Osteocyte (in vitro differentiated cells): ENCODE measurements at places on chromosomes 5 and 9. TPM values are rescaled to one million over a fixed set of nuclear protein-coding genes. Genes with fewer than 3 reads are reported as not detected.
A peak's percentile ranks its signal among the peaks of the same experiment; 100 is the strongest.

The CER1 gene
- not detected in 2 replicates for total RNA-seq

- peaks cover 13% of the 10 kb centered on the region for H3K27me3 ChIP-seq
- H3K27ac ChIP-seq = no peak overlapping the region
- no peaks in the 10 kb centered on the region for H3K36me3 ChIP-seq
- H3K4me3 ChIP-seq = no peak overlapping the region
- DNase-seq = no peak
Observed at GRCh38 chr5:10481241-10481935, 39.7 kb downstream of the ROPN1L start.

GRCh38 chr5:82635561-82636288 is 357.6 kb upstream of the RPS23 start:
- no peaks in the 10 kb centered on the region for H3K27me3 ChIP-seq
- no peaks in the 10 kb centered on the region for H3K36me3 ChIP-seq
- DNase-seq = no peak
- H3K27ac ChIP-seq = no peak overlapping the region
- H3K4me1 ChIP-seq = peaks cover 18% of the 10 kb centered on the region

DNA sequence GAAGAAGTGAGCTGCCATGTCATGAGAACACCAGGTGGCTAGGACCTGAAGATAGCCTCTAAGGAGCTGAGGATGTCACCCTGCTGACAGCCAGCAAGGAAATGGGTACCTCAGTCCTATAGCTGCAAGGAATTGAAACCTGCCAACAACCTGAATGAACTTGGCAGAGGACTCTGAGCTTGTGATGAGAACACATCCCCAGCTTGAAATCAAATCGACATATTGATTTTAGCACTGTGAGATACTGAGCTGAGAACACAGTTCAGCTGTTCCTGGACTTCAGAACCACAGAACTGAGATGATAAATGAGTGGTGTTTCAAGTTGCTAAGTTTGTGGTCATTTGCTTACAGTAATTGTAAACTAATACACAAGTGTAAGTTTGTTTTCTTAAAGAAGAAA is 5.5 kb upstream of the RASEF start:
- no peak overlapping the region for H3K27ac ChIP-seq
- H3K36me3 ChIP-seq = no peaks in the 10 kb centered on the region
- peaks cover 30% of the 10 kb centered on the region for H3K27me3 ChIP-seq
- no peak for DNase-seq

The IL4 gene
- not detected in 2 replicates for total RNA-seq

The ELP1 gene
- total RNA-seq = 25.7 and 26.1 TPM in 2 replicates

DNA sequence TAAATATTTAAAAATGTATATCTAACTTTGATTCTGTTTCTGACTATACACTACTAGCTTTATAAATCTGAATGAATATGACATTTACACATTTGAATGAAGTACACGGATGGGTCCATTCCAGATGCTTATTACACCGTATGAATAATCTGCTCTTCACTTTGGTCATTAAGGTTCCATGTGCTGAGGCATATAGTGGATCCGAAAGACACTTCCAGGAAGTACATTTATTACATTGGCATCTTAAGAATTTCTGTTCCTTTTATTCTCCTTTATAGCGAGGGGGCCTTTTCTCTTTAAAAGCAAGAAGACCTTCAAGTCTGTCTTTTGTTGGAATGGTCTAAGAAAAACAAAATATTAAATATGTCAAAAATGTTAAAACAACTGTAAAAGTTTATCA is 147.6 kb downstream of the AUH start:
- H3K36me3 ChIP-seq = peaks cover 12% of the 10 kb centered on the region
- DNase-seq = no peak
- no peak overlapping the region for H3K4me3 ChIP-seq

The PTPDC1 gene
- 9.9 and 11.5 TPM in 2 replicates for total RNA-seq

GRCh38 chr5:139982157-139982974 is 60.7 kb downstream of the NRG2 start:
- H3K4me3 ChIP-seq = peak overlapping the region; percentile 27
- H3K27me3 ChIP-seq = peaks cover 33% of the 10 kb centered on the region
- H3K27ac ChIP-seq = peak overlapping the region; percentile 27
- H3K4me1 ChIP-seq = peaks cover 15% of the 10 kb centered on the region

- no peak overlapping the region for H3K4me3 ChIP-seq
- DNase-seq = no peak
- H3K27ac ChIP-seq = no peak overlapping the region
- peaks cover 4% of the 10 kb centered on the region for H3K4me1 ChIP-seq
- H3K36me3 ChIP-seq = peaks cover 3% of the 10 kb centered on the region
- no peaks in the 10 kb centered on the region for H3K27me3 ChIP-seq
Observed at GRCh38 chr5:59678943-59679342, 214.6 kb downstream of the PDE4D start.

The SH2D3C gene
- 19.3 and 20.4 TPM in 2 replicates for total RNA-seq

GRCh38 chr5:139482050-139482889 is at the start of gene STING1:
STING1 (minus strand) TSS chr5:139482758; CDS start chr5:139481704, 1,054 bp downstream.
- H3K27me3 ChIP-seq = no peaks in the 10 kb centered on the region
- peaks cover 27% of the 10 kb centered on the region for H3K4me1 ChIP-seq
- peak; percentile 92 for DNase-seq
- peaks cover 8% of the 10 kb centered on the region for H3K36me3 ChIP-seq
- peak within 1 kb of the TSS; percentile 98 for H3K27ac ChIP-seq

The PTGS1 gene
- total RNA-seq = 2.5 and 3.1 TPM in 2 replicates

- DNase-seq = no peak
- H3K4me3 ChIP-seq = peak overlapping the region; percentile 75
- no peak overlapping the region for H3K27ac ChIP-seq
- no peaks in the 10 kb centered on the region for H3K36me3 ChIP-seq
- peaks cover 39% of the 10 kb centered on the region for H3K27me3 ChIP-seq
- peaks cover 26% of the 10 kb centered on the region for H3K4me1 ChIP-seq
Observed at GRCh38 chr9:89603767-89604665, 796 bp upstream of the GADD45G start.

- H3K36me3 ChIP-seq = no peaks in the 10 kb centered on the region
- H3K27ac ChIP-seq = no peak overlapping the region
- H3K4me3 ChIP-seq = no peak overlapping the region
- DNase-seq = peak; percentile 30
- peaks cover 32% of the 10 kb centered on the region for H3K4me1 ChIP-seq
Observed at GRCh38 chr9:77021291-77021894, 1.9 kb downstream of the FOXB2 start.

DNA sequence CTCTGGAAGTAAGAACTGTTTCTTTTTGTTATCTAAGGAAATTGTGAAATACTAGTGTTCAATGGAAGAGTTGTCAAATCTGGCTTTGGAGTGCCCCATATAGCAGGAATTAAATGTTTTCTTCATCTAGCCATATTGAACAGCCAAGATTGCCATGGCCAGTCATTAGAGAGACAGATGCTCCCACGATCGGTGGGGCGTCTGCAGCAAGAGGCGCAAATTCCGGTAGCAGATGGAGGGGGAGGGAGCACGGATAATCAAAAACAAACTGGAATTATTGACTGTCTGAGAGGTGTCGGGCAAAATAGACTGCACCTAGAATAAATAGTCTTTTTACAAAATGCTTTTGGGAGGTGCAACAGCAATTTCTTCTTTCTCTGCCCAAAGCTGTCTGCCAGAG is 139.1 kb upstream of the FSTL4 start:
- no peak overlapping the region for H3K4me3 ChIP-seq
- DNase-seq = peak; percentile 30
- H3K27ac ChIP-seq = no peak overlapping the region
- no peaks in the 10 kb centered on the region for H3K36me3 ChIP-seq

DNA sequence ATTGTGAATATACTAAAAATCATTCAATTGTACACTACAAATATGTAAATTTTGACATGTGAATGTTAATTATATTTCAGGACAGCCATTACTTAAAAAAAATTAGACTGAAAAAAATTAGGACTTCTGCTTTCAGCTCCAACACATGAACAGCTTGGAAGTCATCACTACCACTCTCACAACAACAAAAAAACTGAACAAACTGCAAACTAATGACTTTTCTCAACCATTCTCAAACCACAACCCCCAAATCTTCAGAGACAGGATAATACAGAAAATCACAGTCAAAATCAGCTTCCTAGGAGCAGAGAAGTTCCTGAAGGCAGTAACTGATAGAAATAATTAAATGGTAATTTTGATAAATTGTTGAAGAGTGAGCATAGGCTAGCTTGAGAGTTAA is 686.4 kb downstream of the TLE1 start:
- no peak overlapping the region for H3K4me3 ChIP-seq
- H3K36me3 ChIP-seq = no peaks in the 10 kb centered on the region
- H3K27ac ChIP-seq = no peak overlapping the region
- H3K4me1 ChIP-seq = no peaks in the 10 kb centered on the region
- H3K27me3 ChIP-seq = no peaks in the 10 kb centered on the region

The GTF3C4 gene
- 21.2 and 22.7 TPM in 2 replicates for total RNA-seq

- H3K4me1 ChIP-seq = peaks cover 1% of the 10 kb centered on the region
- H3K27ac ChIP-seq = no peak overlapping the region
- no peak overlapping the region for H3K4me3 ChIP-seq
- H3K27me3 ChIP-seq = no peaks in the 10 kb centered on the region
- DNase-seq = no peak
Observed at GRCh38 chr5:168686837-168687236, 107.7 kb upstream of the PANK3 start.

GRCh38 chr5:132012371-132013005 is 1.0 kb upstream of the ACSL6 start:
- no peaks in the 10 kb centered on the region for H3K36me3 ChIP-seq
- H3K27me3 ChIP-seq = peaks cover 60% of the 10 kb centered on the region
- no peak overlapping the region for H3K27ac ChIP-seq
- peak; percentile 91 for DNase-seq
- H3K4me1 ChIP-seq = peaks cover 4% of the 10 kb centered on the region

DNA sequence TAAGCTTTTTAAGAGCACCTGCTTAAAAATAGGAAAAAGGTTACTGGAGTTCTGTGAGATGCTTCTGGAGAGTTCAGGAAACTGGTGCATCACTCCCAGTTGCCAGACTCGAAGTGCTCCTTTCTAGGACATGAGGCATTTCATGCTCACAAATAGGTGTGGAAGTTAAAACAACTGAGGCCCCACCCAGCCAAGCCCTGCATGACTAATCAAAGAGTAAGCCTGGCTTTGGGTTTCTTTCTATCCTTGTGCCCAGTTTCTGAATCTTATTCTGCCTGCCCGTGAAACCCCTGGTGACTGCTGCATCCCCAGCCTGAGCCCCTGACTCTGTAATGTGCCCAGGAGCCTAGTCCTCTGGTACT is 7.7 kb downstream of the SPINK9 start:
- H3K36me3 ChIP-seq = no peaks in the 10 kb centered on the region
- no peak overlapping the region for H3K27ac ChIP-seq
- peaks cover 2% of the 10 kb centered on the region for H3K27me3 ChIP-seq
- no peaks in the 10 kb centered on the region for H3K4me1 ChIP-seq
- H3K4me3 ChIP-seq = no peak overlapping the region

DNA sequence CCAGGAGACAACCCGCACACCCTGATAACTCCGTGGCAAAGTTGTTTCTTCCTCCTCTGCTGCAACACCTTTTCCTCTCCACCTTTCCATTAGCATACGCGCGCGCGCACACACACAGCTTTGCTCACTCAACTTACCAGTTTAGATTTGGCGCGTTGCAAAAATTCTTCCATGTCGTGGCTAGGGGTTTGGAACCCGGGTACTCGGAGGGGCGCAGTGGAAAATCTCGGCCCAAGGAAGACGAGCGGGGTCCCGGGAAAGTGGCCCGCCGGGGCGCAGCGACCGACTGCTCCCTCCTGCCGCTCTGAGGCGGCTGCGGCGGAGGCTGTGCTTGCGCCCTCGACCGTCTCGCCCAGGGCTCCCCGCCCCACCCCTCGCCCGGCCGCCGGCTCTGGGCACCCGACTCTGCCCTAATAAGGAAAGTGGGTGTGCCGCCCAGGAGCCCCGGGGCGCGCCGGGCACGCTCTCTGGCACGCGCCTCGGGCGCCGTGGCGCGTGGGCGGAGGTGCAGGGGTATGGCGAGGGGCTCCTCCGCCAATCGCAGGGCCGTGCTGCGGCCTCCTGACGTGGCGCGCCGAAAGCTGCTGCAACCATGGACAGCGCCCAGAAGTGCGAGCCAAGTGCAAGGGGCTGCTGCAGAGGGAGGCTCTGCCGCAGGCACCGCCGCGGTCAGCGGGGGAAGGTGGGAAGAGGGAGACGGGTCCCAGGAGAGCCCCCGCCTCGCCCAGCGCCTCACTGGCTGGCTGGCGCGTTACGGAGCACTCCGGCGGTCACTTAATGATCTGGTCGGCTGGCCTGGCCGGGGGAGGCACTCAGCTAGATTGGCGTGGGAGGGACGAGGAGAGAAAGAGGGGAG is at the start of gene PRUNE2:
TSS of gene PRUNE2 (minus strand) at position 324 of the 856 bp plus-strand sequence. CDS start at position 173, 151 bp downstream.
- peak within 1 kb of the TSS; percentile 76 for H3K4me3 ChIP-seq
- peak; percentile 94 for DNase-seq
- H3K4me1 ChIP-seq = peaks cover 14% of the 10 kb centered on the region
- H3K36me3 ChIP-seq = no peaks in the 10 kb centered on the region

DNA sequence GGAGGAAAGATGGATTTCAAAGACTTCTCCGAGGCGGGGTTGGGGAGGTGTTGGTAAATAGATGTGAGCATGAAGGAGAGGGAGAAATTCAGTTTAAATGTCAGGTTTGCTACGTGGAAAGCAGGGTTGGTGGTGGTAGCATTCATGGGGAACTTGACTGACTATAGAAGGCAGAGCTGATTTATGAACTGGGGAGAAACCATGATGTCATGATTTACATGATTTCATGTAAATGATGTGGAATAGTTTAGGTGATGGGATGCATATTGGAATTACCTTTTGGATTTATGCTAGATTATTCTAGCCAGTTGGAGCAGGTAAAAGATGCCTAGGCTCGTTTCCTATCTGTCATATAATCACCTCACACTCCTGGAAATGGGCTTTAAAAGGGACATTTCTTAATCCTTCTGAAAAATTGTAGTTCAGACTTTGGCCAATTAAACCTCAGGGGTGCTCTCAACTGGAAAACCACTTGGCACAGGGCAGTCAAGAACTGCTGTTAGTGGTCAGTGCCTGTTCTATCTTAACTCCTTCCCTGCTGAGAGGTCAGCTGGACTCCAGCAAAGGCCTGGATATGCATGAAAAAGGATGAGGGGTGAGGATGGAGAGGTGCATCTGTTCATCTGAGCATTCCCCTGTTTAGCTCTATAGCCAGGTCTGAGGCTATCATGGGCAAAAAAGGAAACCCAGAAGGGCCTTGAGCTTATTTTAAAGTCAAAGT is 50.1 kb upstream of the BASP1 start:
- H3K36me3 ChIP-seq = peaks cover 3% of the 10 kb centered on the region
- H3K4me3 ChIP-seq = no peak overlapping the region
- H3K27ac ChIP-seq = no peak overlapping the region
- DNase-seq = no peak
- H3K4me1 ChIP-seq = peaks cover 18% of the 10 kb centered on the region
- no peaks in the 10 kb centered on the region for H3K27me3 ChIP-seq

The HAVCR1 gene
- total RNA-seq = not detected in 2 replicates

- no peak overlapping the region for H3K27ac ChIP-seq
- no peaks in the 10 kb centered on the region for H3K36me3 ChIP-seq
- no peak for DNase-seq
- H3K27me3 ChIP-seq = no peaks in the 10 kb centered on the region
- H3K4me1 ChIP-seq = peaks cover 12% of the 10 kb centered on the region
Observed at GRCh38 chr5:168317521-168318147, 26.2 kb downstream of the WWC1 start.

- DNase-seq = peak; percentile 68
- H3K4me1 ChIP-seq = no peaks in the 10 kb centered on the region
- H3K4me3 ChIP-seq = no peak overlapping the region
- no peaks in the 10 kb centered on the region for H3K36me3 ChIP-seq
Observed at GRCh38 chr5:173806270-173807035, 81.7 kb upstream of the CPEB4 start.
